ENCODE measurements at places on chromosomes 7 and 10.

- no peak for DNase-seq
These were observed 70.8 kb downstream of the CREB5 start for GRCh38 chr7:28483112-28483511.

- no peak for DNase-seq
These were observed 44.9 kb downstream of the DLG5 start for GRCh38 chr10:77881636-77882035.

DNA sequence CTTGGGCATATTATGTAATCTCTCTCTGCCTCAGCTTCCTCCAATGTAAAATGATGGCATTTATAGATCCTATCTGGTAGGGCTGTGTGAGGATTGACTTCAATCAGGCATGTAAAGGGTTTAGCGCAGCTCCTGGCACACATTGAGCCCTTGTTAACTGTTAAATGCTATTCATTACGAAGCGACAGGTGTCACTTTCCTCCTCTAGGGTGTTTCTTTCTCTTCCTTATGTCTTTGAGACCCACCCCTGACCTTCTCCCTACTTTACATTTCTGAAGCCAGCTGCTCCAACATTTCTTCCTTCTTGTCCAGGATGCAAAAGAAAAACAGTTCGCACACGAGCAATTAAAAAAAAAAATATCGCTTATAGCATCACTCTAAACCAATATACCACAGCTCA, 5.7 kb upstream of the R3HCC1L start:
- DNase-seq: no peak

DNA sequence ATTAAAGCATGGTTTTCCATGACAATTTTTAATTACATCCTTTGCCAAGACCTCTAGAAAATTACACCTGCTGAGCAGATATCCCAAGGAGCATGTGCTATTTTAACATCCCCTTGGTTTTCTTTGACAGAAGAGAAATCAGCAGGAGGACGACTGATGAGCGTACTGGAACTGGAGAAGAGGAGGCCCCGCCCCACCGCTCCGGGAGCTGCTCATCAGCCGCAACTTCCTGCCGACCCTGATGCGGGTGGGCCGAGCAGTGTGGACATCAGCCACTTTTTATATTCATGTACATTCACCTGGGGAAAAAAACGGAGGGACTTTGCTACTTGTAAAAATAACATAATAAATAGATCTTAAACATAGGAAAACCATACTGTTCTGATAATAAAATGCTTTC, 54.2 kb downstream of the CDC123 start:
- no peak for DNase-seq

DNA sequence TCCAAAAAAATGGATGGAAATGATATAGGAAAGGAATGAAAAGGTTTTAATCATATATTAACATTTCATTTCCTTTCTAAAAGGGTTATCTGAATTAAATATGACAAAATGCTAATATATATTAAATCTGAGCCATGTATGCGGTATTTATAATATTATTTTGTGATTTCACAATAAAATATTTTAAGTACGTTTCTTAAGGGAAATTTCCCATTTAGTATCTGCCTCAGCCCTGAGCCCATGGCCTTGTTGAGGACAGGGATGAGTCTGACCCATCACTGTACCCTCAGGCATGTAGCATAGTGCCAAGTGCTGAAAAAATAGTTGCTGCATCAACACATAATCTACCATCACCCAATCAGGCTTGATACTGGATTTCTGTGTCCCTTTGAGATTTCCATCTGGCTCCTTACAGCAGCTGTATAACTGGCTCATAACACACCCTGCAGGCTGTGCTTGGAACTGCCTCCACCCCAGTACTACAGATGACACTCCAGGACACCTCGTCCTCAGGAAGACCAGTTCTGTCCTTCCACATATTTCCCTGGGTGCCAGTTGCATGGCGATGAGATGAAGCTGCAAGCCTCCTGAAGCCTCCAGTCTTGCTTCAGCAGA, 59.4 kb upstream of the ASAH2 start:
- peak; percentile 15 for DNase-seq

GRCh38 chr7:24731313-24731712, 26.0 kb downstream of the GSDME start:
- no peak for DNase-seq

DNA sequence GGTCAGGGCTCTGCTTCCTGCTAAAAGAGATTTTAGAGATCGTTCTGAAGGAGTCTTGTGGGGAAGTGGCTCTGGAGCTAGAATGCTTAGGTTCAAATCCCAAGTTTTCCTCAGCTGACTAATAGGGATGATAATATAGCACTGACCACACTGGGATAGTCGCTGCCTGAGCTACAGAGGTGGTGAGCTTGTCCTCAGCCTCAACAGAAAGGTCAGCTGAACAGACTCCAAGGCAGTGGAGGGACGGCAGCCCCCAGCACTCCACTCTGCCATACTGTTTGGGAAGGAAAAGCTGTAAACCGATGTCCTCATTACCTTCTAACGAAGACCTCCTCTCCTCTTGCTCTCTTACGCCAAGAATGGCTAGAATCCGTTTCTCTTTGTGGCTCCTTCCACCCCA, 36.2 kb downstream of the KAT6B start:
- no peak for DNase-seq

DNA sequence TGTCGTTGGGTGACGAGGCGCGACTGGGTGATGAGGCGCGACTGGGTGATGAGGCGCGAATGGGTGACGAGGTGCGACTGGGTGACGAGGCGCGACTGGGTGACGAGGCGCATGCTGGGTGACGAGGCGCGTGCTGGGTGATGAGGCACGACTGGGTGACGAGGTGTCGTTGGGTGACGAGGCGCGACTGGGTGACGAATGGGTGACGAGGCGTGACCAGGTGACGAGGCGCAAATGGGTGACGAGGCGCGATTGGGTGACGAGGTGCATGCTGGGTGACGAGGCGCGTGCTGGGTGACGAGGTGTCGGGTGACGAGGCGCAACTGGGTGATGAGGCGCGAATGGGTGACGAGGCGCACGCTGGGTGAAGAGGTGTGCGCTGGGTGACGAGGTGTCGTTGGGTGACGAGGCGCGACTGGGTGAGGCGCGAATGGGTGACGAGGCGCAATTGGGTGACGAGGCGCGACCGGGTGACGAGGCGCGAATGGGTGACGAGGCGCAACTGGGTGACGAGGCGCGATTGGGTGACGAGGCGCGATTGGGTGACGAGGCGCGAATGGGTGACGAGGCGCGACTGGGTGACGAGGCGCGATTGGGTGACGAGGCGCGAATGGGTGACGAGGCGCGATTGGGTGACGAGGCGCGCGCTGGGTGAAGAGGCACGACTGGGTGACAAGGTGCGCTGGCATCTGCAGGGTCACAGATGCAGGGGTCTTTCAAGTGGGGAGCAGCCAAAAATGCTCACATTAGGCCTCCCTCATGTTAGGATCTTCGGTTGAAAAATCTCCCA, 7.9 kb upstream of the NOM1 start:
- no peak for DNase-seq

DNA sequence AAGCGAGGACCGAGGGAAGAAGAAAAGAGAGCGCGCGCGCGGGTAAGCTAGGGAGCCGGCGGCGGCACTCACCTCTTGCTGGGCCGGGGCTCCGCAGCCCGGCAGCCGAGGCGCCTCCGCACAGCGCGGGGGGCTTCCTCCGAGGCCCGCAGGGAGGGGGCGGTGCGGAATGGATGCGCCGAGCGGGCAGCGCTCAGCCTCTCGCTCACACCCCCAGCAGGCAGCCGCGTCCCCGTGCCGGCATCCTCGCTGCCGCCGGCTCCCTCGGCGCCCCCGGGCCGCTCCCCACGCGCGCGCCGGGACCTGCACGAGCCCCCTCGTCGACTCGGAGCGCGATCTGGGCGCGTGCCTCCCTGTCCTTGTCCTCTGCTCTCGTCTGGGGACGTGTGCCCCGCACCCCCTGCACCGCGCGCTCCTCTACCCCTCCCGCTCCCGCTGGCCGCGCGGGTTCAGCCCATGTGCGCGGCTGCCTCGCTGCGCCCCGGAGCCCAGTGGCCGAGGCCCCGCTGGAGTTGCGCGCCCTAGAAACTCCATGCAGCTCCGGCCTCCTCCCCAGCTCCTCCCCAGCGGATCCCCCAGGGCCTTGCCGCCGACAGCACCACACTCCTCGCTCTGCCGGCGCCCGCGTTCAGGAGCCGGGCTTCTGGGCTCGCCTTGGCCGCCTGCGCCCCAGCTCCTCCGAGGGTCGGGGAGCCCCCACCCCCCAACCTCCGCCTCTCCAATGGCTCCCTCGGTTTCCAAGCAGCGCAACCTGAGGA, 75.3 kb downstream of the CALN1 start:
- DNase-seq: no peak

- no peak for DNase-seq
These were observed 588 bp upstream of the PAOX start for GRCh38 chr10:133378251-133379096.

- DNase-seq: no peak
These were observed 12.7 kb upstream of the VDAC2 start for GRCh38 chr10:75197906-75198305.

DNA sequence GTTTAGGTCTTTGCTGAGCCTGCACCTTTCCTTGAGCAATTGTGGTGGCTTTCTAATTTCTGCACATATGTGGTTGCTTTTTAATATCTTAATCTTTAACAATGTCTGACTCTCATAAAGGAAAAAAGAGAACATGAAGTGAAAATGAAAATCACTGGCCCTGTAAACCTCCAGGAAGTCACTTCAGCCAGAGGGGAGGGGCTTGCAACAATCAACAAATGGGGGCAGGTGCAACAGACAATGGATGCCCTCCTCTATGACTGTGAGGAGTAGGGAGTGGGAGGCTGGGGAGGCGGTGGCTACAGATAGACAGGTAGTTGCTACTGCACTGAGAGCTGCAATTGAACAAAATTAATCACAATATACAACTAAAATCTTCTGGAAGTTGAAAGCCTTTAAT, 1377.4 kb downstream of the XPNPEP1 start:
- no peak for DNase-seq

- no peak for DNase-seq
These were observed 18.3 kb downstream of the CLEC2L start for GRCh38 chr7:139541600-139542307.

- DNase-seq: no peak
These were observed 512.1 kb upstream of the MBL2 start for GRCh38 chr10:53284615-53285182.

DNA sequence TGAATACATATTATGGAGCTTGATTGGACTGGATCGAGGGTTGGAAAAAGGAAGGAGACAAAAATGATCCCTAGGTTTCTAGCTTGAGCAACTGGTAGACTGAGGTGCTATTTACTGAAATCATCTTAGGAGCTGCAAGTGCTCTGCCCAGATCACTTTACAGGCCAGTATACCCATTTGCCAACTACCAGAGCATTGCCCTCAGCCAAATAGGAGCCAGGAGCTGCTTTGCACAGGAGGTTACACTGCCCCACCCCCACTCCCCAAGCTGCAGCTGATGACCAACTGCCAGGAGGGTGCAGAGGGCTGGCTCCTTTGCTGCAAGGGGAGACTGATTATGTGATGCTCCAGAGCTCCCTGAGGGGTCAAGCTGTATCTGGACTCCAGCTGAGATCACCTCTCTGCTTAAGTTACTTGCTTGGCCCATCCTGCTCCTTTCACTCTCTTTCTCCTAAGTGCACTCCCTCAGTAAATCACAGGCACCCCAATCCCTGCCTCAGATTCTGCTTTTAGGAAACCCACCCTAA, 275.4 kb downstream of the ZEB1 start:
- no peak for DNase-seq

- no peak for DNase-seq
These were observed 15.2 kb upstream of the DNAAF5 start for GRCh38 chr7:711093-711921.

DNA sequence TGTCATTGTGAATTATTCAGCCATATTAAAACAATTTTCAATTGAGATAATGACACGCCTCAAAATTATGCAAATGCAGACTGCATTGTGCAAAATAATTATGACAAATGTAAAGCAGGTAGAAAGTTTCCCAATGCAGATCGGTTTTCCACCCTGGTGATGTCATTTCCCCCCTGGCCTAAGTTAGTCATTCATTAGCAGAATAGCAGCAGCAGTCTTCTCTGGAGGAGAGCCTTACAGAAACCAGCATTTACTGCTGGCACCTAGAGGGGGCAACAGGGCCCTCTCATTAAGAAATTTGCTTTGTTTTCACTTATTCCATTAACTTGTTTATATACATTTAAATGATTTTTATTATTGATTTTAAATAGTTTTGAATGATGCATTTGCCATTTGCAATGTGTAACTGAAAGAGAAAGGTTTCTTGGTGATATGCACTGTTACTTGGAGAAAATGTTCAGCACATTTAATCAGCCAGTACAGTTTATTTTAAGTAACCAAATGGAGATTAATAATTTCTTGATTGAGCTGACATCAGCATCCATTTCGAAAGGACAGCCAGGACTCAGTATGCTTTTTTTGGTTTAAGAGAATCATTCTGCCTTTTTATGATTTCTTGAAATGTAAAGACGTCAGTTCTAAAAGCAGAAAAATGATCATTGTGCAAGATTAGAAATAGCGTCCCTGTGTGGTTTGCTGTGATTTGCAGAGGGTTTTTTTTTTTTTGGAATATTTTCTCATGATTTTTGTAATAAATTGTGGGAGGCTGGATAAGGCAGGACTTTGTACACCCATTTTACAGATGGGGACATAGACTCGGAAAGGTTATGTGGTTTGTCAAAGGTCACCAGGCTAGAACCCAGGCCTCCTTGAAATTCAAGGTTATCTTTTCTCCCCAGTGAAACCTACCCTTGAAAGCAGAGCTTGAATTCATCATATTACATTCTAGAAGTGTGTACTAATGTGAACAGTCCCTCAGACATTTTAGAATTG, 3.5 kb downstream of the ARID5B start:
- peak; percentile 30 for DNase-seq

DNA sequence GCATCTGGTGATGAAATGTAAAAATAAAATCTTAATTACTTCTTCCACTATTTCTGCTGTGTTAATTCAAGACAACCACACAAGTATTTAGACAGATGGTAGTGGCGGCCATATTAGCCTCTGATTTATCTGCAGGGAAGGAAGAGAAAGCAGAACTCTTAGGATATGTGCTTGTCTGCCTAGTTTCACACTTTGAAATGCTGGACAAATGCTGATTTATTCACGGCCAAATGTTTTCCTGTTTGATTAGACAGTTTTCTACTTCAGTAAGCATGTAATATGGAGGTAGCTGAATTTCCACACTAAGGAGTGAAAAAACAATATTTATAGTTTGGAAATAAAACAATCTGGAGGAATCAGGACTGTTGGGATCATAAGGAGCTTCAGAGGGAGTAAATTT, 158.1 kb downstream of the AGMO start:
- no peak for DNase-seq

GRCh38 chr7:81956520-81956919, 186.7 kb upstream of the HGF start:
- DNase-seq: no peak

DNA sequence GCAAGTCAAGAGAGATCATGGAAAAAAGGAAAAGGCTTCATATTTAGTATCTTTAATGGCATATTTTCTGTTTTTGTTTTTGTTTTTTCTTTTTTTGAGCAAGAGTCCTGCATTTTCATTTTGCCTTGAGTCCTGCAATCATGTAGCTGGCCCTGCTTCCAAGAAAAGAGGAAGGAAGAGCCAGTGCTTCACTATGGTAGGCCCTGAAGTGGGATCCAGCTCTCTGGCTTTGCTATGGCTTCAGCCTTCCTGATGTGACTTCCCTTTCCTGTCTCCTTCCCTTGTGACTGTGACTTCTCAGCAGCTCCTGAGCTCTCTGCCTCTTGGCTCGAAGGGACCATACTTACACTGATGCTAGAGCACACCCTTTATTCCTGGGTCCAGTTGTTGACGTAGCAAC, 512.3 kb downstream of the INHBA start:
- no peak for DNase-seq

GRCh38 chr10:86813101-86813500, 56.7 kb downstream of the BMPR1A start:
- DNase-seq: no peak

GRCh38 chr10:114208351-114208750, 29.2 kb downstream of the TDRD1 start:
- no peak for DNase-seq
